ENCODE measurements at places on chromosomes 7 and 10. TPM values are rescaled to one million over a fixed set of nuclear protein-coding genes. Genes with fewer than 3 reads are reported as not detected.

Gene SLC29A3
- total RNA-seq: 0.64 TPM

Gene NEURL1
- total RNA-seq: not detected

Gene NXPH1
- 0.32 TPM for total RNA-seq

Gene TMEM196
- not detected for total RNA-seq

Gene BLNK
- not detected for total RNA-seq

Gene SPDYE5
- not detected for total RNA-seq

Gene EVX1
- not detected for total RNA-seq

Gene CDC14C
- total RNA-seq: not detected

- no peak for DNase-seq
Observed at GRCh38 chr10:132444877-132445351, 47.9 kb downstream of the PWWP2B start.

- DNase-seq: no peak
Observed at GRCh38 chr7:57176928-57177635, 44.8 kb upstream of the ZNF479 start.

DNA sequence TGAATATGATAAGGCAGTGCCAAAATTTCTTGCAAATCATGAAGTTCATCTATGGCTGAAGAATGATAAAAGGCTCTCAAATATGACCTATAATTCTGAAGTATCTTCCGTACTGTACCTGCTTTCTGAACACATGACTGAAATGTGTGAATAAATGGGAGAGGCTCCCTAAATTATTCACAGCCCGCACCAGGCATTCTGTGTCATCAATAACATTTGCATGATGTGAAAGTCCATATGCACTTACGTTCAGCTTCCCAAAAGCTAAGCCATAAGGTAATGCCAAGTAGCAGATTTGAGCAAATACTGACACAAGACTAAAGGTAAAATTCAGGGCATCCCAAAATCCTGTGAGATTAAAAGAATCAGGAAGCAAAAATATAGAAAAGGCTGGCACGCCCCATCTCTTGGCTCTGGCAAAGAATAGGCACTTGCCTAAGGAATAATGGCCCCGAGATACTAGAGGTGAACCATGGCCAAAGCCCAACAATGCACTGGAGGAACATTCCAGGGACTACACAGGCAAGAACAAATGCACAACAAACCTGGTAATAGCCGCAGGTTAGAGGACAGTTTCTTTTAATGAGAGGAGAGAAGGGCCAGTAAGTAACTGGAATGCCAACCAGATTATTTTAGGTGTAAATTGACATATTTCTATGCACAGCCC, 280.5 kb downstream of the IPMK start:
- DNase-seq: no peak

DNA sequence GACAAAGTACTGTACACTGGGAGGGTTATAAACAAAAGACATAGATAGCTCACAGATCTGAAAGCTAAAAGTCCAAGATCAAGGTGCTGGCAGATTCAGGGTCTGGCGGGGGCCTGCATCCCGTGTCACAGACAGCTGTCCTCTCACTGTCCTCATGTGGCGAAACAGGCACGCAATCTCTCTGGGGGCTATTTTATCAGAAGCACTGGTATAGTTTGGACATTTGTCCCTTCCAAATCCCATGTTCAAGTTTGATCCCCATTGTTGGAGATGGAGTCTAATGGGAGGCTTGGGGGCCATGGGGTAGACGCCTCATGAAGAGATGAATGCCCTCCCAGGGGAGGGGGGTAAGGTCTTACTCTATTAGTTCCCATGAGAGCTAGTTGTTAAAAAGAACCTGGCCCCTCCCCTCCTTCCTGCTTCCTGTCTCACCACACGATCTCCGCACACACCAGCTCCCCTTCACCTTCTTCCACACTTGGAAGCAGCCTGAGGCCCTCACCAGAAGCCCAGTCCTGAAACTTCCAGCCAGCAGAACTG, 72.5 kb upstream of the UCN3 start:
- no peak for DNase-seq

- no peak for DNase-seq
Observed at GRCh38 chr7:116671111-116671510, 885 bp upstream of the MET start.

DNA sequence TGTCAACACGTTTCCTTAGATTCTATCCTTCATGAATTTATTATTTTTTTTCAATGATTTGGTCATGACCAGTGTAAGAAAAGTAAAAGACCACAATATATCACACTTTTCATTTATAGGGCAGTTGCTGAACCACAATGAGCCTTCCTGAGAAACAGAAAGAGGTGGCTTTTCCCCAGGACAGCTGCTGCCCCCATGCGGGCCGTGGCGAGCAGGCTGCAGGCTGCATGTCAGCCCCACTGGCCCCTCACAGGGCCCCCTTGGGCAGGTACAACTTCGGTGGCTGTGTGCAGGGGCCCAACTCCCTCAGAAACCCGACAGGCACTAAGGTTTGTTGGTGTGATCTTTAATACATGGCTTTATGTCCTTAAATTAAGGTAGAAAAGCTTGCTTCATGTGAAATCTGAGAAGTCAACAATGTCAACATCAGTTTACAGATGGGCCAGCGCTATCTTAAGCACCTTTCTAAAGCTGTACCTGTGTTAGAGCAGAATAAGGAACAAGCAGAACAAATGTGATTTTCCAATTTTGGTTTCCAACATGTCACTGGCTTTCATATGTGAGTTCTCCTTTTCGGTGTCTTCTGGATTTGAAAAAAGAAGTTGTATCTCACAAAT, 10.6 kb downstream of the BEND7 start:
- DNase-seq: no peak

DNA sequence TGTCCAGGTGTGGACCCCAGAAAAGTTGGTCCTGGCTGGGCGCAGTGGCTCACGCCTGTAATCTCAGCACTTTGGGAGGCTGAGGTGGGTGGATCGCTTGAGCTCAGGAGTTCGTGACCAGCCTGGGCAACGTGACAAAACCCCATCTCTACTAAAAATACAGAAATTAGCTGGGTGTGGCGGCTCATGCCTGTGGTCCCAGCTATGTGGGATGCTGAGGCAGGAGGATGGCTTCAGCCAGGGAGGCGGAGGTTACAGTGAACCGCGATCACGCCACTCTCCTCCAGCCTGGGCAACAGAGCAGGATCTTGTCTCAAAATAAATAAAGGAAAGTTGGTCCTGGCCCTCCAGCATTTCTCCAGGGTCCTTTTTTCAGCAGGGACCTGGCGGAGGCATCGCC, 1.4 kb downstream of the NUDT1 start:
- no peak for DNase-seq

GRCh38 chr10:5527332-5528200, 2.8 kb downstream of the CALML3 start:
- DNase-seq: peak; percentile 54

GRCh38 chr10:79070081-79070605, 1.4 kb downstream of the ZMIZ1 start:
- peak; percentile 77 for DNase-seq

- DNase-seq: no peak
Observed at GRCh38 chr7:29510028-29510427, 53.6 kb upstream of the PRR15 start.

- DNase-seq: no peak
Observed at GRCh38 chr10:90652519-90652918, 205.3 kb downstream of the HTR7 start.

GRCh38 chr7:133275446-133276095, 22.7 kb downstream of the EXOC4 start:
- no peak for DNase-seq

GRCh38 chr10:21194510-21194993, 297.4 kb upstream of the NEBL start:
- DNase-seq: no peak

DNA sequence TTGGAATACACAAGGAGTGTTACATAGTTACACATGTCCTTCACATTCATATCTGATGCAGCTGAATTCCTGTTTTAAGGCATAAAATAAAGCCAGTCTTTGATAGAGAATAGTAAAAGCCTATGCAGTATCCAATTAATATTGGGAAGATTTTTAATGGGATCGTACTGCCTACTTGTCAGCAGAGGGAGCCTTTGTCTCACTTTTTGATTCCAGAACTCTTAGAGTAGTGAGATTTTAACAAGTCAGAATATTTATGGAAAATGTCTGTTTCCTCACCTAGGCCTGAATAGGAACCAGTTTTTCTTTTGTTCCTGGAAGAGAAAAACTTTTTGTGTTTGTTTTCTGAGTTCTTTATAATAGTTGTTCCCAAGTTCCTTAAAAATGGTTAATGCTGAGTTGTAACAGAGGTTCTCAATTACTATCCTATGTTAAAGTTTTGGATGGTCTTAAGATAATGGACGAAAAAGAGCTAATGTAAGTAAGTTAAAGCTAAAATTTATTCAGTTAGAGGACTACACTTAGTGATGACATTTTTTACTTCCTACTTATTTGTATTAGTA, 114.0 kb downstream of the BBS9 start:
- no peak for DNase-seq

DNA sequence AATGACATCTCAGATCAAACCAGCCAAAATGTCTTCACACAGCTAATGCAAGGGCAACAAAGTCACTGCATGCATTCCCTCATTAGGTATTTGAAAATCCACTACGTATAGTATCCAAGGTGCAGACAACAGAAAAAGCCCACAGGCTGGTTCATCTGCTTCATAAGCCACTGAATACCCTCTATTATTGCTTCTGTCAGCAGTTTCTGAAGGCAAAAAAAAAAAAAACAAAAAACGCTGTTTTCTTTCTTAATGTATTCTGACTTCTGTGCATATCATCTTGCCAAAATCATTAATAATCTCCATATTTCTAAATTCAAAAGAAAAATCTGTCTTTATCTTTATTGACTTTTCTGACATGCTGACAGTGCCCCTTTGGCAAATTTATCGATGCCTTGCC, 13.4 kb downstream of the CPVL start:
- DNase-seq: no peak

GRCh38 chr10:30970760-30971460, 60.8 kb downstream of the ZNF438 start:
- DNase-seq: no peak

- no peak for DNase-seq
Observed at GRCh38 chr7:76332078-76332477, 26.7 kb downstream of the YWHAG start.

DNA sequence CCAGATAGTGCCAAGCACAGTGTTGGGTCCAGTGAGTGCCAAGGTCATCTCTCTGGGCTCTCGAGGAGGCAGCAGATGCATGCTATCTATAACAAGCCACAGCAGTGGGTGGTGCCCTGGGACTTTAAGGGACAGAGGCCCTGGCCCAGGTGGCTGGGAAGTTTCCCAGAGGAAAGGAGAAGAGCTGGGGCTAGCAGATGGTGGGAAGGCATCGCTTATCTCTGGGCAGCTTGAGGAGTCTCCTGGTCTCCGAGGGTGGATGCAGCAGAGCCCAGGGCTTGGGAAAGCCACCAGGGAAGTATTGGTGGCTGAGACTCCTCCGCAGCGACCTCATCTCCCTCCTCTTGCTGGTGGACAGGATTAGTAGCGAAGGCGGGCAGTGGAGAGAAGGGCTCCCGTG, 63.4 kb upstream of the LRRC4 start:
- DNase-seq: no peak

- no peak for DNase-seq
Observed at GRCh38 chr10:23342213-23342884, 2.2 kb downstream of the C10orf67 start.

GRCh38 chr10:17409170-17409733, 45.1 kb downstream of the ST8SIA6 start:
- no peak for DNase-seq

GRCh38 chr10:97618733-97619132, 14.6 kb downstream of the MORN4 start:
- no peak for DNase-seq

DNA sequence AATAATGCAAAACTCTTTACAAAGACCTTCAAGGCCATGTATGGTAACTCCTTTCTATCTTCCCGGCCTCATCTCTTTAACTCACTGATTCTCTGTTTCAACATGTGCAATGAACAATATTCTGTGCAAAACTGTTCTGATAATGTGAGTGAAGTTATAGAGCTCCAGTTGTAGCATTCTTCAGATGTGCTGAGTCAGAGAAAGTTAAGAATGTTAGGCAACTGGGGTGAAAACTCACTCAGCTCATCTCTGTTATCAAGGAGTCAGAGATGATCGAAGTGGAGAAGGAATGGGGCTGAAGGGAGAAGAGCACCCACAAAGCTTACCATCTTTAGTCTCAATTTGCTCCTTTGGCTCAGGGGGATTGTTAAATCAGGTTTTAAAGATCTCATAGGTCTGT, 344.7 kb upstream of the NPSR1 start:
- no peak for DNase-seq

DNA sequence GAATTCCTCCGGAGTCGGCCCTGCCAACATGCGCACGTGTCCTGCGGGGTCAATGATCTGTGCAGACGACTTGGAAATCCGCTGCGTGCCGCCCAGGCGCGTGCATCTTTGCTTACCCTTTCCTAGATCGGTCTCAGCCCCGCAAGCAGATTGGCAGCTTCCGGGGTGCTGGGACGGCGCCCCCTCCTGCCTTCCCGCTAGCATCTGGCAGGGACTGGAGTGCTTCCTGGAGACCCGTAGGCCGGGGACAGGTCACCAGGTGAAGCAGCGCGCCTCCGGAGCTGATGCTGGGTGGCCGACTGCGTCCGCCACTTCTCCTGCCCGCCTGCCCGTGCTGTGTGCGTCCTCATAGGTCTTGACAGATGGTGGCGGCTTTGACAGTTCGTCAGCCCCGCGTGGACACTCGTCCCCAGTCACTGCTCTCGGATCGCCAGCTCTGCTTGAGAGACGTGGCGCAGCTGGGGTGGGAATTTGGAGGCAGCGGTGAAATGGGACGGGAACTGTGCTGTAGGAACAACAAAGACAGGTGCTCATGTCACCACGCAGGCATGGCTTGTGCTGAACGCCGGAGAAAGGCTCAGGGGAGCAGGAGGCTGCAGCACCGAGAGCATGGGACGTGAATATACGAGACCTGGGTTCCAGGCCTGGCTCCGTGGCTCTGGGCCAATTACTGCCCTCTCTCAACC, 21.9 kb upstream of the KCNK18 start:
- DNase-seq: no peak

DNA sequence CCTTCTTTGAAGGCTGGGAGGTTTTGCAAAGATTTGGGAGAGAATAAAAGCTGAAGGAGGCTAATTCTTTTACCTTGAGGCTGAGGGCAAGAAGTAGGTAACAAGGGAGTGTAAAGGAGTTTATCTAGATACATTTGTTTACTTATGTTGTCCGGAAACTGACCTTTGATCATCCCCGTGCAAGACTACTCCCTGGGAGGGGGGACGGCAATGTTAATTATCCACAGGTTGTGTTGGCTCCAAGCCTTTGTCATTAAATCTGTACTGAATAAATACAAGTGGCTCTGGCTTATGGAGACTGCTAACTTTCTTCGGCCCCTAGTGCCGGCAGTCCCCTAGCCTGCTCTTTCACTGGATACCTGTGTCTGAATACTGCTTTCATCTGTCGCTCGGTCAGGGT, 1250.6 kb upstream of the LRRTM3 start:
- no peak for DNase-seq

GRCh38 chr10:791639-792038, 102.2 kb upstream of the DIP2C start:
- DNase-seq: no peak

- DNase-seq: no peak
Observed at GRCh38 chr7:70539617-70540016, 592.3 kb upstream of the GALNT17 start.

Data from ascending aorta (tissue), 2 donors.